Stimulated activated CD4-positive, alpha-beta T cell treated with anti-CD3 and anti-CD28 coated beads, Interleukin-1b, Interleukin-23, amount 100 ng/mL, for 1 hour (primary cell): ENCODE measurements at places on chromosomes 2 and 18.

DNA sequence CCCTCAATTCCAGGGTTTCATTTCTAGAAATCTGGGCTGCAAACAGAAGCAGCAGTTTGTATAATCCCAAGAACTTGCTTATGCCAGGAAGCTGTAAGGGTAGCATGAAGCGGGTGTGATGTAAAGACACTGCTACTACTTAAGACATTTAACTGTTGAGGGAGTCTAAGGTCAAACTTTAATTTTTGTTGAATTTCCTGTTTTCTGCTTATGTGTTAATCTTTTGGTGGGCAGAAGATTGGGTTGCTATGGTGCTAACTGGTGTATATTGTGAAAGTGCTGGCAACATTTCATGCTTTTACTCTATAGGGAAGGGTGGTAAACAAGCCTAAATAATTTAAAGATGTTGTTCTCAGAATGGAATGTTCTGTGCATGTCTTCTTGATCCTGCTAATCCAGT is 2.7 kb downstream of the NCOA1 start:
- no peak for DNase-seq

DNA sequence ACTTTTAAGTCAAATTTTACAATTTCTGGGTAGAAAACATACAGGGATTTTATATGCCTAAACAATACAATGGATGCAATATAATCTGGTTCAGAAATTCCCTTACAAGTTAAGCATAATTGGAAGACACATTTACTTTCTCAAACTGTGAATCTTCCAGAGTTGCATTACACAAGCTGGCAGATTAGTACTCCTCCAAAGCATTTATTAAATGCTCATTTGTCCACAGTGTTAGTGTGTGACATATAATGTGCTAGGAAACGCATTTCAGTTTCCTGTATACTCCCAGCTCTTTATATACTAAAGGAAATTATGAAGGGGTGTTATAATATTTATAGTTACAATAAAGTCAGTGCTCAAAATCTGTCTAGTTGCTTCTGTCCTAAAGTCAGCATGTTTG is 239.0 kb upstream of the FIGN start:
- DNase-seq, result no peak

- no peak for DNase-seq
Measured at GRCh38 chr2:67824186-67824585, 238.6 kb downstream of the C1D start.

DNA sequence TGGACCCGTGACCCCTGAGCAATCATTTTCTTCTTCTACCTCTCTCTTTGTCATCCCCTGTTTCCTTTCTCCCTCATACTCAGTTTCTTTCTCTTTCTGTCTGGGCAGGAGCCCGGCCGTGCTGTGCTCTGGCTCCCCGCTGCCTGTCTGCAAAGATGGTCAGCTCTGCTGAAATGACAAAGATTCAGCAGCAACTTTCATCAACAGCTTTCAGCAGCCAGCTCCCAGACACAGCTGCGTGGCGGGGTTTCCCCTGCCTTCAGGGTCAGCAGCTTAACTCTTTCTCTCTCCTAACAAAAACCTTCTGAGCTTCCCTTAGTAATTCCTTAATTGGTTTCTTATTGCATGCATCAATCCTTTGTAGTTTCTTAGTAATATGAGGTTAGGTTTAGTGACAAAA is 1234.4 kb downstream of the CNTNAP5 start:
- no peak for DNase-seq

DNA sequence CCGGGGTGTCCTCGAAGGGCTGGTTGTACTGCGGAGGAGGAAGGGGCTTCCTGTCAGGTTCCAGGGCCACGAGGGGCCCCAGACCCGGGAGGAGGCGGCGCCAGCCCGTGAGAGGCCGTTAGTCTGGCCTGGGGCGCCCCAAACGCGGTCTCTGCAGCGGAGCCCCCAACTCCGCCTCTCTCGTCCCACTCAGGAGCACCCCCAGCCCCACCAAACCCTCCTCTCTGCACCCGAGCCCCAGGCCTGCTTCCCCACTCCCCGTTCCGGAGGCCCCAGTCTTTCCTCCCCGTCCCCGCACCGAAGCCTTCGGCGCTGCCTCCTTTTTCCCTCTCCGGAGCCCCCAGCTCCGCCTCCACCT is 473 bp downstream of the HJURP start:
- DNase-seq, result no peak

GRCh38 chr2:223932816-223933800 is 12.0 kb downstream of the WDFY1 start:
- no peak for DNase-seq

GRCh38 chr2:191544461-191545062 is 133.4 kb upstream of the NABP1 start:
- DNase-seq, result no peak

GRCh38 chr18:58953627-58954026 is 89.0 kb downstream of the ZNF532 start:
- no peak for DNase-seq

DNA sequence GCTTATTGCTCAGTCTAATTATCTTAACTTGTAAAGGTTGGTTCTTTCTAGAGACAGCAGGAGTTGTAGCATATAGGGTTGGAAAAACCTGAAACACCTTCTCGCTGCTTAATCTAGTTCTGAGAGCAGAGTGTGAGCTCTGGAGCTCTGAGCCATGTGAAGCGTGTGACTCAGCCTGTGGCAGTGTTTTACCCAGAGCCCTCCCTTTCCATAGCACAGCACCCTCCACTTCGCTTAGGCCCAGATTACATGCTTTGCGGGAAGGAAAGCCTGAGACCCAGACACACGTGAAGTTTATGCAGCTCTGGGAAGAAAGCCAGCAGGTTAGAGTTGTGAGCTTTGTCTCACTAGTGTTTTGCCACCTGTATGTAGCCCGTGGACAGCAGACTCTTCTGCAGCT is 74.5 kb downstream of the INPP4A start:
- DNase-seq, result no peak

GRCh38 chr18:64618390-64618789 is 469.5 kb upstream of the LINC00305 start:
- no peak for DNase-seq

DNA sequence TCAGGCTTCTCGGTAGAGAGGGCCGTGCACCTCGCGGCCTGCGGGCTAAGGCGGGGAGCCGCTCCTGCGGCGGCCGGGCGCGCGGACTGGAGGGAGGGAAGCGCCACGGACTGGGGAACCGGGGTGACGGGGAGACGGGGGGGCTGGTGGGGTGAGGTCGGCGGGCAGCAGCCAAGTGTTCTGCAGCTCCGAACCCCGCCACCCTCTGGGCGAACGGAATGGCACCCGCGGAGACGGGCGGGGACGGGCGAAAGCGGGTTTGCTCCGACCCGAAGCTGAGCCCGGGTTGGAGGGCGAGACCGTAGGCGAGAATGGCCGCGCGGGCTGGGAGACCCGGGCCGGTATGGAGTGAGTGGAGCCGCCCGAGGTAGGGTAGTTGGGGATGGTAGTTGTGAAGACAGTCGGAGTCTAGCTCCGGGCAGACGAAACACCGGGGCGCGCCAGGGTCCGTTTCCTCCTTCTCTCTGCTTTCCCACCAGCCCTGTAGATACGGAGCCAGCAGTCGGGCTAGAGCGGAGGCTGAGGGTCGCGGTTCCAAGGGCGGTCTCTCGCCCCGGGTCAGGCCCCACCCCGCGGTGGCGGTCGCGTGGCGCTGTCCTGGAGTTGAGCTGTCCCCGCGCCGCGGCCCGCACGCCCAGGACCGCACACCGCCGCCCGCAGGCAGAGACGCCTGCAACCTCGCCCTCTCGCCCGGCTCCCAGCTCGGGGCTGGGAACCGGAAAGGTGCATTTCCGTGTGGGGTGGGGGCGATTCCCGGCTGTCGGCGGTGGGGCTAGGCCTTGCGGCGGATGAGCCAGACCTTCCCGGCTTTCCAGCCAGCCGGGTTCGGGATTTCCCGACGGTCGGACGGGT is 160.3 kb upstream of the SIX2 start:
- no peak for DNase-seq

DNA sequence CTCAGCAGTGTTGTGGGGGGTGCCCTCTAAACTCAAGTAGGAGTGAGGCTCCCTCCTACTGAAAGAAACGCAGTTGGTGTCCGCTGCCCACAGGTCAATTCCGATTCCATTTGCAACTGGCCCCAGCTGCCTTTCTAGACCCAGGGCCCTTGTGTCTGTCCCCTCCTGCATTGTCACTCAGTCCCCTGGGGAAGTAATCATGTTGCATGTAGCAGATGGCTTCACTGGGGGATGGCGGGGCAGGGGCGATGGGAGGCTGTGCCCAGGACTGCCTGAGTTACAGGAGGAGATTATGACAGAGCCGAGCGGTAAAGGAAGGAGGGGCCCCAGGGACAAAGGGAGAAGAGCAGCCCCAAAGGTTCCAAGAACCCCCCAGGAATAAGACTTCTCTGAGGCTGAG is 62.5 kb upstream of the SH3RF3 start:
- no peak for DNase-seq

DNA sequence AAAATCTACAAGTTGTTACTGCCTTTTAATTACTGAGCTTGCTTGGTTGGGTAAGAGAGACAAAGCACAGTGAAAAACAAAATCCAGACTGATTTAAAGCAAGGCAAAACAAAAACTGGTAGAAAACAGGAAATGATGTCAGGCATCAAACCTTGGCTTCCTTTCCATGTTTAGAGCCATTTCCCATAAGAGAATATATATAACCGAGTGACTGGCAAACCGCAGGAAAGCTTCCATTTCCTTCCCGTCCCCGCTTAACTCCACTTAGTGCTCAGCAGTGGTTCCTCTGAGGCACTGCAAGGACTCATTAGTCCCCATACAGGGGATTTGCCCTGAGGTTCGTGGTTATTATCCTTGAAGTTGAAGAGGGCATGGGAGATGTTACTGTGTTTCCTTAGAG is 446.3 kb downstream of the LPIN1 start:
- no peak for DNase-seq

GRCh38 chr2:88283886-88284592 is 113.9 kb downstream of the THNSL2 start:
- DNase-seq, result no peak

- no peak for DNase-seq
Measured at GRCh38 chr2:1910021-1910420, 165.7 kb upstream of the PXDN start.

GRCh38 chr2:200257570-200257969 is 48.9 kb upstream of the SPATS2L start:
- DNase-seq, result no peak

DNA sequence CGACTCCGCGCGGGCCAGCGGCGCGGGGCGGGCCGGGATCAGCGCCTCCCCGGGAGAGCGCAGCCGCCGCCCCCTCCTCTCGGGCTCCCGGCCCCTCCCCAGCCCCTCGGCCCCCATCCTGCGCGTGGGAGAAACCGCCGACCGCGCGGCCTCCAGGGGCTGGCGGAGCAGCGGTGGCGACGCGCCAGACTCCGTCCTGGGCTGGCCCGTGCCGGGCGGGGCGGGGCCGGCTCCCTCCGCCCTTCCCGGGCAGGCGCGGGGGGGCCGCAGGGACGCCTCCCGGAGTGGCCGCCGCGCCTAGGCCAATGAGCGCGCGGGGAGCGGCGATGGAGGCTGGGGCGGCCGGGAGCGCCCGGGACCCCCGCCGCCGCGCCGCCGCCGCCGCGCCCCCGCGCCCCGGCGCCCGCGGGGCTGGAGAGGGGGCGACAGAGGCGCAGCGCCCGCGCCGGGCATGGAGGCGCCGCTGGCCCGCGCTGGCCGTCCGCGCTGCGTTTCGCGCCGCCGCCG is 49.1 kb downstream of the KCNIP3 start:
- no peak for DNase-seq

DNA sequence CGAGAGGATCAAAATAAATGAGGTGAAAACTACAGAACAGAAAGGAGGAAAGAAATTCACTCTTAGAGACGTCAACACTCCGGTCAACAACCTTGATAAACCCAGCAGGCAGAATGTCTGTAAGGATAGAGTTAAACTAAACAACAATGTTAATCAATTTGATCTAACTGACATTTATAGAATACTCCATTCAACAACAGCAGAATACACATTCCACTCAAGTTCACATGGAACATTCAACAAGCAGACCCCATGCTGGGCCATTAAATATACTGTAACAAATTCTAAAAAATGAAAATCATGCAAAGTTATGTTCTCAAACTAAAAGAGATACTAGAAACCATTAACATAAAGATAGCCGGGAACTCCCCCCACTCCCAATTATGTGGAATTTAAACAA is 41.8 kb downstream of the FAM210A start:
- no peak for DNase-seq

DNA sequence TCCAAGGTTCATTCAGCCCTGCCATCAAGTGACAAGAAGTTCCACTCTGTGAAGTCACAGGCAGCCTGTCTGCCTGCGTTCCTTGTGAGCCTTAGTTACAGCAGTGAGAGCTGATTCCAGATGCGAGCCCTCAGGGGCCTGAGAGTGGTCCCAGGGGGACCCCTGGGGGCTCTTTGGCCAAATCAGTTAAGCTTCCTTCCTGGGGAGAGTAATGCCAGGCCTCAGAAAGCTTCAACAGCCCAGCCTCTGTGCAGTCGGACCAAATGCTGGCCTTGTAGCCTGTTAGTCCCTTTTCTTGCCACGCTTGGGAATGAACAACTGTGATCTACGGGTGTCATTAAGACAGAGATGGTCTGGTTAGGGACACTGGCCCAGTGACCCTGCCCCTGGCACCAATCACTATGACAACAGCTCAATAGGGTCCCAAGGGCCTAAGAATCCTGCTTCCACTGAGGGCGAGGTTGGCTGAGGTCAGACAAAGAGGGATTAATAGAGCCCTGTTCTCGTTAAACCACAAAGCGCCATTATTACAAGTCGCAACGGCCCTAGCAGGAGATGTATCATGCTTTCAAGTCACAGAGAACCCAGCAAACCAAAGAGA is 50.9 kb downstream of the HS1BP3 start:
- no peak for DNase-seq

GRCh38 chr2:30276455-30276911 is 45.1 kb downstream of the LBH start:
- no peak for DNase-seq

DNA sequence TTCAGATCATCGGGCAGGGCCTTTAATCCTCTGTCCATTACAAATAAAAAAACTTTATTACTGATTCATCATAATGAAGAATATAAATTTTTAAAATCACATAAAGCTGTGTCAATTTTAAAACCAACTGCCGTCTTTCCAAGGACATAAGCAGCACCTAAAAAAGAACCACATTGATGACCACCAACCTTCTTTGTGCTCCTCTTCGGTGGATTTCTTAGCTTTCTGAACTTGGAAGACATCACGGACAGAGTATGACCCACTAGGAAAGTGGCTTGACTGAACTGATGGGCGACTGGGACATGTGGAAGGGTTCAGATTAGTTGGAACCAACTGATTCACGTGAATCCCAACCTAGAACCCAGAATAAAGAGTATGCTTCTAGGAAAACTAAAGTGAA is 68.9 kb downstream of the EIF5B start:
- DNase-seq, result no peak

DNA sequence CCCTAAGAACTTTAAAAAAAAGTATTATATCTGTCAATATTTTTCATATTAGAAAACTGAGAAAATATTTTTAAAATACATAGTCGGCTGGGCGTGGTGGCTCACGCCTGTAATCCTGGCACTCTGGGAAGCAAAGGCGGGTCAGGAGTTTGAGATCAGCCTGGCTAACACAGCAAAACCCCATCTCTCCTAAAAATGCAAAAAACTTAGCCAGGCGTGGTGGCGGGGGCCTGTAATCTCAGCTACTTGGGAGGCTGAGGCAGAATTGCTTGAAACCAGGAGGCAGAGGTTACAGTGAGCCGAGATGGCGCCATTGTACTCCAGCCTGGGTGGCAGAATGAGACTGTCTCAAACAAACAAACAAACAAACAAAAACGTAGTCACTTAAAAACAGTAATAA is 5.1 kb upstream of the KCMF1 start:
- no peak for DNase-seq

GRCh38 chr2:71578767-71579342 is 125.5 kb downstream of the DYSF start:
- no peak for DNase-seq

GRCh38 chr2:151922845-151923666 is 94.8 kb upstream of the ARL5A start:
- no peak for DNase-seq

GRCh38 chr2:168561991-168562390 is 105.9 kb downstream of the CERS6 start:
- DNase-seq, result no peak
